Thymus (tissue), 14 donors: ENCODE measurements at places on chromosomes 11 and 22. TPM values are rescaled to one million over a fixed set of nuclear protein-coding genes. Genes with fewer than 3 reads are reported as not detected.

Gene DKK3
- total RNA-seq = 7.5 TPM

Gene FHIP1B
- total RNA-seq = 13.0 TPM

Gene TBX1
- total RNA-seq = 0.05 TPM

Gene KCNJ1
- total RNA-seq = 0.19 TPM

Gene MUC5B
- under 0.01 TPM for total RNA-seq

Gene PPP1R14B
- 106 TPM for total RNA-seq

Gene RASSF10
- 2.8 TPM for total RNA-seq

Gene OR52H1
- 0.05 TPM for total RNA-seq

Gene LMO2
- total RNA-seq = 9.4 TPM

Gene CHRM1
- total RNA-seq = not detected

Gene PDGFB
- total RNA-seq = 1.6 TPM

Gene ALKBH8
- total RNA-seq = 8.0 TPM

Gene HPS4
- 20.6 TPM for total RNA-seq

Gene IL17REL
- total RNA-seq = 5.9 TPM

Gene SYT13
- 0.14 TPM for total RNA-seq

Gene DDI1
- not detected for total RNA-seq

Gene ZDHHC5
- 17.4 TPM for total RNA-seq

Gene EIF3D
- total RNA-seq = 267 TPM

Gene SLC29A2
- total RNA-seq = 1.6 TPM

Gene MS4A4A
- total RNA-seq = 14.1 TPM

Gene PTPRCAP
- total RNA-seq = 198 TPM

Gene UCP3
- 0.90 TPM for total RNA-seq
